Stimulated activated CD8-positive, alpha-beta memory T cell treated with anti-CD3 and anti-CD28 coated beads, Interleukin-2, amount 100 ng/mL, for 48 hours (primary cell): ENCODE measurements at places on chromosomes 5 and 9.

- DNase-seq, result no peak
Measured at GRCh38 chr9:100190339-100190738, 91.3 kb downstream of the INVS start.

DNA sequence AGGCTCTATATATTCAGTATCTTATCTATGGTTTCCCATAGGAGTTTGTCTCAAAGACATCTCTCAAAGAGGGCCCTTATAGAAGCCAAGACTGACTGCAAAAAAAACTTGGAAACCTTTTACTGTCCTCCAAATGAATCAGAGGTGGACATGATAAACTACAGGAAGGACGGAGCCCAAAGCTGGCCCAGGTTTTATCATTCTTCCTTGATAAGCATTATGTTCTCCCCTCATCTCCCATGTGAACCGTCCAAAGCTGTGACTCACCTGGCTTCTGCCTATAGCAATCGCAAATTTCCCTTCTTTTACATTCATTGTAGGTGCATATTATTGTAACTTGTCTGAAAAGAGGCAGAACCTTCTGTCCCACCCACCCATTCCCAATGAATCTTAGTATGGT lies 35.0 kb upstream of the NIM1K start:
- no peak for DNase-seq

DNA sequence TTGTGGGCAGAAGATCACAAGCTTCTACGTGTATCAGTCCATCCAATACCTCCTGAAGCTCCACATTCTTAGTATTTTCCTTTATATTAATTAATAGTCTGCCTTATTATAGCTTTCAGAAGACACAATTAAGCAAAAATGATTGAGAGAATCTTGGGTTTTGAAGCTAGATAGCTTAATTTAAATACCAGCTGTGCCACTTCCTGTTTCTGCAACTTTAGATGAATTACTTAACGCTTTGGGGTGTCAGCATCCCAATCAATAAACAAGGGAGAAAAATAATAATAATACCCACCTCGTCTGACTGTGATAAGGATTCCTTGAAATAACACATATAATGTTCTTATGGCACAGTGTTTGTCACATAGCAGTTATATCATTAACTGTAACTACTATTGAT lies 44.7 kb upstream of the HTR4 start:
- DNase-seq, result no peak

- no peak for DNase-seq
Measured at GRCh38 chr9:133515240-133515610, 9.5 kb downstream of the MYMK start.

DNA sequence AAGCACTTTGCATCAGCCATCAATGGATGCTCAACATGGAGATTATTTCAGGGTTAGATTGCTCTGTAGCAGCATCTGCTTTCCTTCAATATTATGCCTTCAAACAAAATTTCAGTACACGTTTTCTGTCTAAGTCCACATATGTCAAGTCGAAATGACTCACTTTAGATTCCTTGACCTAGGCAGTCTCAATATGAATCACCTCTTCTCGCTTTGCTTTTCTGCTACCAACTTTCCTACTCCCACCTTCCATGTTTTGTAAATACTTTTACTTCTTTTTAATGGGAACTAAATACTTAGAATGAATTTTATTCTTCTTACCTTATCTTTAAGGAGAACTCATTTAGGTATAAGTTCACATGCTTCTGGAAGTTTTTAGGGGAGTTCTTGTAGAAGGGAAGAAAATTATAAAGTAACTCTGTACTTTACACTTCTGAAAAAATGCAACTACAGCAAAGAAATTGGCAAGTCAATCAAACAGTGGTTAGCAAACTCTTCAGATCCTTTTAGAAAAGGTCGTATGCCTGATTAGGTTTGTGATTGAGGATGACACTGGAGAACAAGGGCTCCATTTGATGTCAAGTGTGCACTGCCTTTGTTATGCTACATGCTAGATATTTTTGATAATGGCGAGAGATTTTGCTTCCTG lies 478.5 kb upstream of the SMARCA2 start:
- DNase-seq, result no peak

DNA sequence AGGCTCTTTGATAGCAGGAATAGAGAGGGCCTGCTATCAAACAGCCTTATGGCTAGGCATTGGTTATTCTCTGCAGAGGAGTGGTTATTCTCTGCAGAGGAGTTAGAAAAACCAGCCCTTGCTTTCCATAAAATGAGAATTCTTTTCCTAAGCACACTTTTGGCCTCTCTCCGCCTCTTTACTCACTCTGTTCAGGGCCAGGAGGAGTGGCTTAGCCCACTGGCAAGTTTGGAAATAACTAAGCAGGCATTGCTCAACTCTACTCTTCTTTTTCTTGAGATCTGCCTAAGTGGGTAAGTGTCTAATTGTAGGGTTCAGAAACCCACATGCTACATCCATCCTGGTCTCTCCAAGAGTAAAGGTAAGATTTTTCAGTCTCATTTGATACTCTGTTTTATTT lies 341.7 kb downstream of the KIAA0825 start:
- no peak for DNase-seq

GRCh38 chr9:122016744-122017143 lies 76.4 kb downstream of the TTLL11 start:
- no peak for DNase-seq

DNA sequence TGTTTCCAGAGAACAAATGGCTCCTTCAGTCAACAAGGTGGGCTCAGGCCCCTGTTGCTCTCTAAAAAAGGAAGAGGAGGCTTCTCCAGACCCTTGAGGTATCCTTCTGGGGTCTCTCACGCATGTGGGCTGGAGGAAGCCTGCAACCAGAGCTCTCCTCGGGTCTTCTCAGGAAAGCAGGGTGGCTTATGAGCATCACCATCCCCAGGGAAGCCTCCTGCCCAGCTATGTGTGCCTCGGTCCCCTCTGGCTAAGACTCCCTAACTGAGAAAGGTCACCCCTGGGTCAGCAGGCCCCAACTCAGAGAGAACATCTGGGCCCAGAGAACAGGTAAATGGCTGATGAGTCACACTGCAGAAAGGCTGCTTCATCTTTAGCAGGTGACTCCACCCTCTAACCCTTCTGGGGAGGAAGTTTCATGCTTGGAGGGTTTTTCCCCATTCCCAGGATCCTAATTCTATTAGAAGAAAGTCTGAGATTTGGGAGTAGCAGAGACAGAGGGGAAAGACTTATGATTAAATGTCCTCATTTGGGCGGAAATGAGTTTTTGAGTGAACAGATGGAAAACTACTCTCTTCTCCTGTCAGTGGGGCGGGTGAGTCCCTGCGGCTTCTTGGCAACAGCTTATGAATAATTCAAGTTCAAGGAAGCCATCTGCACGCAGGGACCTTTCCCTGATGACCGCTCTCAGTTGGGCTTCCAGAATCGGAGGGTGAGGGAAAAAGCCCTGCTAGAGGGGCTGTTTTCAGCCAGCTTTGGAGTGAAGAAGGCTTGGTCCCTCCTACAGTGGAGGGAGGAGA lies 41.9 kb downstream of the TGFBI start:
- no peak for DNase-seq

GRCh38 chr9:22073349-22073748 lies 64.2 kb upstream of the CDKN2B start:
- DNase-seq, result no peak

GRCh38 chr5:142250119-142250518 lies 74.7 kb downstream of the SPRY4 start:
- no peak for DNase-seq

DNA sequence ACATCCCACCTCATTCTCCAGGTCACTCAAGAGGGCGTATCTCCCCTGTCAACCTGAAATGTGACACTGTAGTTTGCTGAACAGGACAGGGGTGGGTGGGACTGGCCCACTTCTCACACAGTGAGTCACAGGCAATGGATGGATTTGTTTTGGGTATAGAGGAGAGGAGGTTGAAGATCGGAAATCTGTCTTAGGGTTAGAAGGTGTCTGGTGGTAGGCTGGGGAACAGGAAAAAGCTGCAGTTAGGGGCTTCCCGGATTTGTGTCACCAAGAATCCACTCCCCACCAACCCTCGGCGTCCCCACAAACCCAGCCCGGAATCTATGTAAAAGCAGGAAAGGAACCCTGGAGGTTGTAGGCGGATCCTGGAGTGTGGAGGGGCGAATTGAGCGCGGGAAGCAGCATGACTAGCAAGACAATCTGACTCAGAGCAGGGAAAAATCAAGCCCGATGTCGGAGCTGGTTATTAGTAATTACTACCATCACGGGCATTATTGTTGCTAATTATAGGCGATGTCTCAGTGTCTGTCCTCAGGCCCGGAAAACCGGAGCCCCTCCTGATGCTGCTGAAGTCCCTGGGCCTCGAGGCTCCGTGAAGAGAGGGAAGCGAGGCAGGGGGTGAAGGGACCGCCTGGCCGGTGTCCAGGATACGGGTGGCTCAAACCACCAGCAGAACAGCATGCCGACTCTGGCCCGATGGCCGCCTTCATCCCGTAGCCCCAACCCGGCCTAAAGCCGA lies 1.7 kb upstream of the IRX1 start:
- no peak for DNase-seq

- no peak for DNase-seq
Measured at GRCh38 chr5:68161156-68161555, 54.4 kb upstream of the PIK3R1 start.

GRCh38 chr9:81071108-81071507 lies 618.2 kb downstream of the TLE1 start:
- no peak for DNase-seq

DNA sequence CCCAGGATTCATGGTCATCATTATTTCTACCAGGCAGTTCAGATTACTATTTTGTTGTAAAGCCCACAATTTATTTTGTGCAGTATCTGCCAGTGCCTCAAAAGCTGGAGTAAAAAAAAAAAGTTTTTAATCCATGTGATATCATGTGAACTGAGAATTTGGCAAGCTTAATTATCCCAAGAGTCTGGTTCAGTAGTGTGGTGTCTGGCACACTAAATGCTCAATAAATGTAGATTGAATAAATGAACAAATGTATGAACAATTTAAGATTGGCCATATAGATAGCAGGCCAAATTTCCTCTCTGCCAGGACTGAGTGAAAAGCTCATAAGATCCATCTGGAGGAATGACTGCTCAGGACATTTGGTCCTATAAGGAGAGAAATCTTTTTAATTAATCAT lies 533.0 kb downstream of the TLE1 start:
- no peak for DNase-seq

DNA sequence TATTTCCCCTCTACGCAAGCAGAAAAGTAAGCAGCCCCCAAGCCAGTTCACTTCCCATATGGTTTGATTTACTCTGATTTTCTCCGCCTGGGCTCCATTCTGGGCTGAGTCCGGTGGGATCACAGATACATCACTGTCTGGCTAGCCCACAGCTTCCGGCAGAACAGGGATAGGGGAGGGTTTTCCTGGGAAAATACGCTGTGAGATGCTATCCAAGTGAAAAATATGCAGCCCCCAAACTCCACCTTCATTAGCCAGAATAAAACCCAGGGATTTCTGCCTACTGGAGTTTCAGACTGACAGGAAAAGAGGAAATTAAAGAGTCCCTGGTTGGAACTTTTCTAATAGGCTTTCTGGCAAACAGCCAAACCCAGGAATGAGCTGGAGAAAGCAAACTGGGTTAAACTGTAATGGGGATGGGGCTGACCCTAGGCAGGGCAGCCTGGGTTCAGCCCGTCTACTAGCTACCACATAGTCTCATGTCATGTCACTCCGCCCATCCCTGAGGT lies 16.9 kb upstream of the NIPAL4 start:
- no peak for DNase-seq

DNA sequence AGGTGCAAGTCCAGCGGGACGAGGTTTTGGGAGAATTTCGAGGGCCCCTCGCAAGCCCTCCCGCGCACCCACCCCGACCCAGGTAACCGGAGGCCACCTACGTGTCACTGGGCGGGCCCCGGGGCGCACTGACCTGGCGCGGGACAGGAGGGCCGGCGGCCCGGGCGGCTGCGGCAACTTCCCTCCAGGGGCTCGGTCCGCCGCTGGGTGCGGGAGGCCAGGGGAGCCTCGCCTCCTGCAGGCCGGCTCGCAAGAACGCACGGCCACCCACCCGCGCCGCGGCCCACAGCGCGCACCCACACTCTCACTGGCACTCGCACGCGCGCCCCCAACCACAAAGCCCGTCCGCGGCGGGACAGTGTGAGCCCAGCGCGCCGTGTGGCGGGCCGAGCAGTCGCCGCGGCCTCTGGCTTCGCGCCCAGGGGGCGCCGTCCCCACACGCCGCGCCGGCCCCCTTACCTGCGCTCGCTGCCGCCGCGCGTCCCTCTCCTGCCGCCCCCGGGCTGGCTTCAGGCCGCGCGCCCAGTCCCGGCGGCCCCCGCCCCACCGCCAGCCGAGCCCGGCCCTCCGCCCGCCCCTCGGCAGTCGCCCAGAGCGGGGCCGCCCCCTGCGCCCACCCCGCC lies 451 bp downstream of the LPAR1 start:
- DNase-seq, result no peak

DNA sequence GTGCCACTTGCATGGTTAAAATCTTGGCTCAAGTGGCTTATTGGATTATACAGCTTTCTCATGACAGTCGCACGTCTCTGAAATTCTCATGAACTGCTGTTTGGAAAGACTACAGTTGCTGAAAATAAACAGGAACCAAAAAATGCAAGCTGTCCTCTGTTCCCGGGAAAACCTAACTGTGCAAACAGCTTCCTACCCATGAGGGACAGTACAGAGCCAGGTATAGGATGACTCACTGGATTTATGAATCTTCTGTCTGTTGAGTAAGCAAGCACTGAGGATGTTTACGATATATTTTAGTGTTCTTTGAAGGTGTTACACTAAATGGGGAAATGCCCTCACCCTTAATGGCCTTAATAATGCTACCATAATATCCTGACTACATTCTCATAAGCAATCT lies 380.3 kb upstream of the TNC start:
- no peak for DNase-seq

DNA sequence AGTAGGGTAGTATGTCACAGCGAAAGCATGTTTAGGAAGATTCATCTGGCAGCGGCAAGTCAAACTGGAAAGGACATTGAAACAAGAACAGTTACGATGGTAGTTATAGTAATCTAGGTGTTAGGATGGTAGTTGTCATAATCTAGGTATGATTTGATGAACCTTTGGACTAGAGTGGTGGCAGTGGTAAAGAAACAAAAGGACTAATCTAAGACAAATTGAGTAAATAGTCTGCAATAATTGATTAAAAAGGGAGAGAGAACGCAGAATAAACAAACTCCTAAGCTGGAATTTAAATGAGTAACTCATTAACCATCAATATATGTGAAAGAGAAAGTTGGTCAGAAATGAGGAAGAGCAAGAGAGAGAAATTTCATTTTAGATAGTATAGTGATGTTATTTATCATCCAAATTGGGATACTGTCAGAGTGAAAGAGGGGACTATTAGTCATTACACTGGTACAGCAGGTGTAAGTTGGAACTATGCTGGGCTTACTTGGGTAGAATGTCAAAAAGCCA lies 56.8 kb downstream of the MTREX start:
- DNase-seq, result no peak

- no peak for DNase-seq
Measured at GRCh38 chr5:72441862-72442540, 65.2 kb downstream of the ZNF366 start.

- no peak for DNase-seq
Measured at GRCh38 chr5:76855961-76856360, 6.1 kb downstream of the S100Z start.

DNA sequence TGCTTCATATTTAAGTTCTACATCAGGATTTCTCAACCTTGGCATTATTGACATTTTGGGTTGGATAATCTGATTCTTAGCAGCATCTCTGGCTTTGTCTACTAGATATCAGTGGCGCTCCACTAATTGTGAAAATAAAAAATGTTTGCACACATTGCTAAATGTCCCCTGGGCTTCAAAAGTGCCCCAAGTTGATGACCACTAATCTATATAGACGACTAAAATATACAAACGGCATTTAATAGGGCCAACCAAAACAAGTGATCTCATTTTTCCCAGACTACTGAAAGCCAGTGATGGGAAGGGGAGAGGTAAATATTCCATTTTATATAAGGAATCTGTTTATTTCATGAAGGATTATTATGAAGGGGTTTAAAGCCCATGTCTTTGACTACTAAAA lies 118.6 kb downstream of the HOMER1 start:
- no peak for DNase-seq
